ENCODE measurements at places on chromosomes 1 and 21. TPM values are rescaled to one million over a fixed set of nuclear protein-coding genes. Genes with fewer than 3 reads are reported as not detected.

DNA sequence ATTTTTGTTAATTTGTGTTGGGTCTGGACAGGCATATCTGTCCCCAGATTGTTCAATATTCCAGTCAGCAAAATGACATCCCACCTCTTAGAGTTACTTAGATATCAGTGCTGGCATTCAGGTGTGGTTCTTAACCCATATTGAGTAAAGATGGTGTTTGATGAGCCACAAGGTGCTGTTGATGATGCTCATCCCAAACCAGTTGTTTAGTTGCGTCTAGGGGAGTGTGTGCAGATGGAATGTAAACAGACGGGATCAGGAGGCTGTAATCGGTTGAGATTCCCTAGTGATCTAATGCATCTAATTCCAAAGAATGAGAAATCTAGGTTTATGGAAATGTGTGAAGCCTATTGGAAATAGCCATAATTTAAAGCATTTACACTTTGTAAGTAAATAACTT is 1.1 kb downstream of the HOOK1 start:
- no peak for DNase-seq

ZMYND12 gene
- total RNA-seq = 0.28 TPM

- DNase-seq = no peak
Measured at GRCh38 chr1:183670169-183670568, 17.1 kb upstream of the APOBEC4 start.

GRCh38 chr1:186325239-186325638 is 49.8 kb downstream of the TPR start:
- DNase-seq = no peak

DNA sequence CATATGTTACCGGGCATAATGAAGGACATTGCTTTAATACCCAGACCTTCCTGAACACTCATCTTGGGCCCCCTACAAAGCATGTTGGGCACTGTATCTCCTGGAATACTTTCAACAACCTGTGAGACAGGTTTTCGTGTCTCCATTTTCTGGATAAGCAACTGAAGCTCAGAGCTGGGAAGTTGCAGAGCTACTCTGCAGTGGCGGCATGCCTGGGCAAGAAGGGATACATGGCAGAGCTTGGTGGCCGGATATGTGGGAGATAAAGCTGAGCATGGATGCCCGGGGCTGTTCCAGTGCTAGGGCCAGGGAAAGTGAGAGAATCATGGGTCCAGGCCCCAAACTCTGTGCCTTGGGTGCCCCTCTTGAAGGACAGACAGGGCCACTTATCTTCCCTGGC is 71.6 kb upstream of the KCND3 start:
- no peak for DNase-seq
